ENCODE measurements at places on chromosomes 1 and 21.

DNA sequence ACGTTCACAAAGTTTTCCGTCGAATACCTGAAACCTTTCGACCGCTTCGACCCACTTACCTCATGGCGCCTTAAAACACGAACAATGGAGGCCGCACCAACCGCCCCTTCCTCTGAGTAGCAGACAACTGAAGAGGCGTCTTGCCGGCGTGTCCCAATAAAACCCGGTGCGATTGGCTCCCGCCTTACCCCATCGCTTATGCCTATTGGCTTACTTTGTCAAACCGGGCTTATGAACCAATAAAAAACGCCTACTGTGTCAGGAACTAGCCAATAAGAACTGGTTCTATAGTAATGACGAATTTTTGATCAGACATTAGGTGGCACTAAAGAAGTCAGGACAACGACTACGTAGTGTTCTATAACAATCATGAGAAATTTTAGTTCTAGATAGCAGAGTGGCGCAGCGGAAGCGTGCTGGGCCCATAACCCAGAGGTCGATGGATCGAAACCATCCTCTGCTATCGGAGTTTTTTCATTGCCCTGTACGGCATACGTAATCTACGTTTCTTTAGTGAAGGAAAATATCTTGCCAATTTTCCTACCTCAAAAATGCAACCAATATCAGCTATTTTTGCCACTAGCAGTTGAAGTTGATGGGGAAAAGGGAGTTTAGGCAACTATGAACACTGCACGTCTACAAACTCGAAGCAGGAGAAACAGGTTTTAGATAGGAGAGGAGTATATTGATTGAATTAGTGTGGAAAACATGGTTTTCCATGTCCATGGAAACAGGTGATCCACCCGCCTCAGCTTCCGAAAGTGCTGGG is at the start of gene ILF2:
Gene ILF2, minus strand, starts transcription at position 135 of the 769 bp plus-strand sequence. Its CDS starts 71 bp downstream, at position 64.
- peak; percentile 98 for DNase-seq

- peak; percentile 57 for DNase-seq
Measured at GRCh38 chr1:157580179-157580827, 17.6 kb downstream of the FCRL4 start.

- no peak for DNase-seq
Measured at GRCh38 chr1:59815892-59816291, 1.1 kb downstream of the HOOK1 start.

DNA sequence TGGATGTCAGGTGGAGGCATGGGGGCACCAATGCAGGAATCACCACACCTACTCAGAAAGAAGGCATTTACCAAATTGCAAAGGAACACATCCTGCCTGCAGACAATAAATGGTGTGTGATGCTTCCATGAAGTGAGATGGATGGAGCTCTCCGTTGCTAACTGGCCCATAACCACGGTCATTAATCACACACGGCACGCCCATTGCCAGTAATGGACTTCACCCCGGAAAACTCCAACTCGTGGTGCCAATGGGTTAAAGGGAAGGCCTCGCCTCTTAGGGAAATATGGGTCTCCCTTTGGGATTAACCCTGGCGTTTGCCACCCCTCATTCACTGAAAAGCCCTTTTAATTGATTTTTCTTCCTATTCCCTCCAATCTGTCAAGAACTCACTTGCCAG is 443.1 kb upstream of the DAB1 start:
- no peak for DNase-seq

- DNase-seq = peak; percentile 58
Measured at GRCh38 chr1:24070821-24071393, 41.0 kb downstream of the MYOM3 start.

GRCh38 chr1:100627936-100628335 is 90.0 kb downstream of the GPR88 start:
- no peak for DNase-seq

DNA sequence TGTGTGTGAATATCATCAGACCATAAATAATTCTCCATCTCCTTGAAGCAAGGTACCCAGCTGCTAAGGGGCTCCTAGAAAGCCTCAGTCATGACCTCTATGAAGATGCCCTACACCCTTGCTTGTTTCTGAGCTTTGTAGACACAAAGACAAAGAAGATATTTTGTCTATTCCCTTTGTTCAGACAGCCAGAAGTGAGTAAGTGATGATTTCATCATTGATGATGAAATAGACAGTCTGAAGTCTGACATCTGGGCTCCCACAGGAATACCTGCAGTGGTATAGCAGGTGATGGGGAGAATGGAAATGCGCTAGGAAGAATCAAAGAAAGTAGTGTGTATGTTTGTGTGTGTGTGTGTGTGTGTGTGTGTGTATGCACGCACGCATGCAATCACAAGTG is 82.2 kb upstream of the DPT start:
- DNase-seq = no peak

- DNase-seq = no peak
Measured at GRCh38 chr1:112232848-112233247, 163.2 kb upstream of the CTTNBP2NL start.

- peak; percentile 14 for DNase-seq
Measured at GRCh38 chr21:44880405-44881197, 7.1 kb upstream of the PTTG1IP start.

DNA sequence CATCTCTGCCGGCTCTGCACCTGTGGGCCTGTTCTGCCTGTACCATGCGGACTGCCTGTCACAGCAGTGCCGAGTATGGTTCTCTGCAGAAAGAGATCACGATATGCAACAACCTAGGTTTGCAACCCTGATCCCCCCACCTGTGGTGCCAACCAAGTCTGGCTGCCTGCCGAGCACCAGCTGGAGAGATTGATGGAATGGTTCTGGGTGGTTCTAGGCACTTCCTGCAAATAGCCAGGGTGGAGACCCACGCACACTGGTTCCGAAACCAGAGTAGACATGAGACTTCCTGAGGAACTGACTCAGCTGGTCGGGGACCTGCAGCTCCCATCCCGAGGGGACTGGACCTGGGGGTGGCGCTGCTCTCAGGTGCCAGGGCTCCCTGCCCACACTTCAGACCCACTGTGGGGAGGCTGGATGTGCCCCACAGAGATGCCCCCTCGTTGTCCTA is 5.4 kb downstream of the TPRG1L start:
- no peak for DNase-seq

DNA sequence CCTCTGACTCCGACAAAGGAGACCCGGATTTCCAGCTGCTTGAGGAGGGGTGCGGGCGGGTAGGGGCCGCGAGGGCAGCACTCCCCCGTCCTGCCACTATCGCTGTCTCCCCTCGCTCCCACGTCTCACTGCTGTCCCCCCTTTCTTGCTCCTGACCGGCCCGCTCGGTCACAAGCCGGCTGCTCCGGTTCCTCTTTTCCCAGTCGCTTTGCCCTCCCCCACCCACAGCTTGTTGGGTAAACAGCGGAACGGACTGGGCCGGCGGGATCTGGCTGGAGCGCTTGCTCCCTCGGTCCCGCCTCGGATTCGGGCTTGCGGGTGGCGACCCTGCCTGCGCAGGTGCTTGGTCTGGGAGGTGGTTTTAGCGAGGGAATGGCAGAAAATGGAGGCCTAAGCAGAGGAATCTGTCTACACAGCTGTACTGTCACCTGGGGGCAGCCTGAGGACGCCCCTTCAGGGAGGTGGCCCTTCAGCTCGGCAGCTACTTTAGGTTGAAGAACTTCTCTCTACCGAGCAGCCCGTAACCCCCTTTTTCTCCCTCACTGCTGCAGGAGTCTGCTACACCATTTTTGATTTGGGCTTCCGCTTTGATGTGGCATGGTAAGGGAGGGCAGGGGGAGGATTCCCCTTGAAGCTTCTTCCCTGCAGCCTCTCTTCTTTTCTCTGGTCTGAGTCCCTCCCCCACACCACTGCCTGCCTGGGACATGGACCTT is 645 bp downstream of the ATP6V0B start:
- DNase-seq = peak; percentile 30

GRCh38 chr21:32383812-32384211 is 9.0 kb downstream of the URB1 start:
- no peak for DNase-seq

DNA sequence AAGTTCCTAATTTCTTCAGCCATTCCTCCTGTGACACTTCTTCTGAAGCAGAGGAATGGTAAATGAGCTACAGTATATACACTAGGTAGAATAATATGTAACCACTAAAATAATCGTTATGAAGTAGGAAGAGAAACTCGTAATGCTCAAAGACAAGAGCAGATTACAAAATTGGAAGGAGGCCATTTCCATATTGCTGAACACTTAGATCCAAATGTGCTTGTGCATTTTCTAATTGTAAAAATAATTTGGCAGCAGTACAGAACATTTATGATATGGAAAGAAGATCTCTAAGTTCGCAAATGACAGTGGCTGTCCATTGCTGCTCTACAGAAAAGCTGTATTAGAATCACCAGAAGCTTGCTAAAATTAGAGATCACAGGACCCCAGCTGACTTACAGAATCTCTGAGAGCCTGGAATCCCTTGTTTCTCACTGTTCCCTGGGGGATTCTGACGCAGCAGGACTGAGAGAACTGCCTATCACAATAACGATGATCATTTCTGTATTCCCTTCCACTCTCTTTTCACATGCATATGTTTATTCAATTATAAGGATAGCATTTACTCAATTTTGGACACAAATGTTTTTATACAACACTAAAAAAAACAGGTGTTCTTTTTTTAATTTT is 242.1 kb downstream of the OMA1 start:
- DNase-seq = no peak

- DNase-seq = no peak
Measured at GRCh38 chr1:23742670-23743286, 493 bp upstream of the ELOA start.

GRCh38 chr1:197544130-197544529 is 231.2 kb downstream of the DENND1B start:
- DNase-seq = no peak

DNA sequence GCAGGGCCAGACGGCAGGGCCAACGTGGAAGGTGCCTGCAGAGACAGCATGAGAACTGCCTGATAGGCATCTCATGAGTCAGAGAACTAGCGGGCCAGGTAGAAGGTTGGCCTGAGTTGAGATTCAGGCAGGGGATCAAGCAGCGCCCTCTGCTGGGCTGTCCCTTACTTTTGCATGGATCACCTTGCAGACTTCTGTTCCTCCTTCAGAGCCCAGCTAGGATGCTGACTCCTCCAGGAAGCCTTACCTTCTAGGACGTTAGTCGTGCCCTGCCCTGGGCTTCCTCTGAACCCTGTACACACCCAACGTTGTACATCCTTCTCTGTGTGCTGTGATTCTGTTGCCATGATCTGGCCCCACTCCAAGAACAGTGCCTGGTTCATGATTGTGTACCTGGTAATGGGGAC is 231.3 kb upstream of the VAMP3 start:
- no peak for DNase-seq

- no peak for DNase-seq
Measured at GRCh38 chr1:90007979-90008404, 13.1 kb downstream of the ZNF326 start.

DNA sequence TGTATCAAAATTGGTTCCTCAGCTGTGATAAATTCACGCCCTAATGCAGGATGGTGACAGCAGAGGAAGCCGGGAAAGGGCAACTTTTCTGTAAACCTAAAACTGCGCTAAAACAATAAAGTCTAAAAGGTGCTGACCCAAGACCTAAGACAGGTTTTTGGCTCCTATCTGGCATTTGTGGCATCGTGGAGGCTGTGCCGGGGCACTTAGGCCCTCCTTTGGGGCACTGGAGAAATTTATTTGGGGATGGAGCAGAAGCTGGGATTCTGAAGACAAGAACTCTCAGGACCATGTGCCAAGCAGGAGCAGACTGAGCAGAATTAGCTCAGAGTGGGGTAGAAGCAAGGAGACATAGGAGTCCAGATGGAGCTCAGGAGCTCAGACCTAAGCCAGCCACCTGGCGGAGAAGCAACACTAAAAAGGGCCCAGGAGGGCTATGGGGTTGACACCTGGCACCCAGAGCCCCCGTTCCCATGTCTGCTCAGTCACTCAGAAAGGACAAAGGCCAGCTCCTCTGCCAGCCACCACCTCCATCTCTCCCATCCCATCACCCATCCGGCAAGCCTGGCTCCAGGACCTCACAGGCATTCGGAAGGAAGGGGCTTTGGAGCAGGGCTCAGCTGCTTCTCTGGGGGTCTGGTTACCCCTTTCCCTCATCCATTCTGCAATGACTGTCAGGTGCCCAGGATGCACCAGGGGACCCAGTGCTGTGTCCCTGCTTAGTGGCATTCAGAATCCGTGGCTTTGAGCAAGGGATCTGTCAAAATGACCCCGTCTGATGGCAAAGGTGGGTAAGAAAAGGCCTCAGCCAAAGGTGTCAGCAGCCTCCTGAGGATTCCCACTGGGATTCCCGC is 347.7 kb downstream of the NPHP4 start:
- DNase-seq = no peak

GRCh38 chr1:4272568-4272967 is 372.5 kb upstream of the C1orf174 start:
- no peak for DNase-seq

GRCh38 chr1:15866721-15867201 is 19.3 kb downstream of the SPEN start:
- DNase-seq = no peak

- no peak for DNase-seq
Measured at GRCh38 chr1:22320587-22321344, 130.9 kb upstream of the ZBTB40 start.

GRCh38 chr21:42512346-42513034 is 1.2 kb upstream of the SLC37A1 start:
- DNase-seq = no peak

GRCh38 chr21:45620201-45620923 is 23.2 kb upstream of the PCBP3 start:
- DNase-seq = no peak

GRCh38 chr1:90502696-90503095 is 214.4 kb downstream of the BARHL2 start:
- no peak for DNase-seq

- no peak for DNase-seq
Measured at GRCh38 chr1:52669696-52670095, 28.5 kb downstream of the COA7 start.

DNA sequence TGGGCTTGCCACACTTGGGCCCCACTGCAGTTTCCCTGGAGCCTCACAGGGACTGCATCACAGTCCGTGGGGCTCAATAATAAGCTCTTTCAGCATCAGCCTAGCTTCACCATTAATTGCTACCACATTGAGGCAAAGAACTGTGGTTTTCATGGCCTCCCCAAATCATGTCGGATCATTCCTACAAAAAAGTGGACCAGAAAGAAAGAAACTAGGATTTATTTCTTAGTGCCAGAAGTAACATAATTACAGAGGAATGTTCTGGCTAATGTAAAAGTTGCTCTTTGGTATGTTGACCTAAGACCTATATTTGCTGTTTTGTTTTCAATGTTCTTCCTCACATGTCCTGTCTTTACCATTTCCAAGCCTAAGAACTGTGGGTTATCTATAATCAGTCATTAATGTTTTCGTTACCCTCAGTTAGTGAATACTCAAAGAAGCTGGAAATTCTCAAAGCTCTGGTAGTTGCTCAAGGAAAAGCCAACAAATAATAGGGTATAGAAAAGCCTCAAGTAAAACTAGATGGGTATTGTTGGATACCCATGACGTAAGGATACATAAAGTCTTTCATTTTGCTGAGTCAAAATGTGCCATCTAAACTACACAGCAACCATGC is 173.9 kb downstream of the LTN1 start:
- DNase-seq = no peak

DNA sequence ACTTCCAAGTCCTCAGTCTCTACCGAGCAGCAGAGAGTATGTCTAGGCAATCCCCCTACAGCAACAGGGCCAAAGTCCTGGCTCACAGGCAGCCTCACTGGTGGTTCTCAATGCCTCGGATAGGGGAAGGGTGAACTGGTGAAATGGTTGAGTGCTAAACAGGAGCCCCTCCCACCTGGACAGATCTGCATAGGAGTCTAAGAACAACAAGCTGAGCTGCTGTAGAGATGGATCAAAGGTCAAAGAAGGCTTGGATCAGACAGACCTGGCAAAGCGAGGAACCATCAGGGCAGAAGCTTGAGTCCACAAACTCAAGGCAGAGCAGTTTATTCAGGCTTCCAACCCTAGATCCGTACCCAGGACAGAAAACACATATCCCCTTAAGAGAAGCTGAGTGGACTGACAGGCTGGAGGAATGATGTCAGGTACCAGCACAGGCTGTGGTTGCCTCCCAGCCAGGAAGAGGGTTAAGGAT is 31.8 kb downstream of the RABIF start:
- DNase-seq = no peak
